ENCODE measurements at places on chromosomes 1 and 21. TPM values are rescaled to one million over a fixed set of nuclear protein-coding genes. Genes with fewer than 3 reads are reported as not detected.

Gene HSD11B1
- total RNA-seq: not detected

Gene PTBP2
- total RNA-seq: 23.2 TPM

Gene PSMA5
- total RNA-seq: 62.2 TPM

Gene KDF1
- not detected for total RNA-seq

Gene RHD
- not detected for total RNA-seq

Gene SHISAL2A
- not detected for total RNA-seq
